ENCODE measurements at places on chromosomes 12 and 14.

- H3K27me3 ChIP-seq = no peaks in the 10 kb centered on the region
- H3K4me3 ChIP-seq = no peak overlapping the region
- H3K27ac ChIP-seq = no peak overlapping the region
- H3K4me1 ChIP-seq = no peaks in the 10 kb centered on the region
These were observed 476.3 kb downstream of the PCNX1 start for GRCh38 chr14:71383510-71383909.

- peaks cover 9% of the 10 kb centered on the region for H3K4me1 ChIP-seq
- H3K36me3 ChIP-seq = no peaks in the 10 kb centered on the region
- H3K4me3 ChIP-seq = no peak overlapping the region
- no peak for DNase-seq
- H3K27me3 ChIP-seq = no peaks in the 10 kb centered on the region
These were observed 86.5 kb downstream of the DAD1 start for GRCh38 chr14:22502551-22502950.

DNA sequence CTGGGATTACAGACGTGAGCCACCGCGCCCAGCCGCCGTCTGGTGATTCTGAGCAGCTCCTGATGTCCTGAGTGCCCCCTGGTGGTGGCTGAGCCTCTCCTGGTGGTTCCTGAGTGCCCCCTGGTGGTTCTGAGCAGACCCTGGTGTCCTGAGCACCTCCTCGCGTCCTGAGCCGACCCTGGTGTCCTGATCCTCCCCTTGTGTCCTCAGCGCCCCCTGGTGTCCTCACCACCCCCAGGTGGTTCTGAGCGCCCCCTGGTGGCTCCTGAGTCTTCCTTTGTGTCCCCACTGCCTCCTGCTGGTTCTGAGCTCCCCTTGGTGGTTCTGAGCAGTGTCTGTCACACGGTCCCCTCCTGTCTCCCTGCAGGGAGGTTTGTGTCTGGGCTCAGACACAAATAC, 1304.9 kb downstream of the TMEM121 start:
- no peaks in the 10 kb centered on the region for H3K27me3 ChIP-seq
- H3K27ac ChIP-seq = no peak overlapping the region
- DNase-seq = no peak
- no peaks in the 10 kb centered on the region for H3K4me1 ChIP-seq

- H3K4me3 ChIP-seq = no peak overlapping the region
- no peaks in the 10 kb centered on the region for H3K36me3 ChIP-seq
- DNase-seq = no peak
These were observed 168.6 kb upstream of the IFNG-AS1 start for GRCh38 chr12:67820694-67821093.

- H3K4me1 ChIP-seq = no peaks in the 10 kb centered on the region
- H3K27me3 ChIP-seq = no peaks in the 10 kb centered on the region
- no peak overlapping the region for H3K4me3 ChIP-seq
- H3K36me3 ChIP-seq = peaks cover 79% of the 10 kb centered on the region
- no peak overlapping the region for H3K27ac ChIP-seq
These were observed 14.2 kb downstream of the FKBP3 start for GRCh38 chr14:45120096-45120495.

Measured in heart left ventricle (tissue), 16 donors.